ENCODE measurements at places on chromosomes 16 and 17. TPM values are rescaled to one million over a fixed set of nuclear protein-coding genes. Genes with fewer than 3 reads are reported as not detected.

Gene RASL10B
- 0.22 TPM for total RNA-seq

Gene FOXO3B
- 3.9 TPM for total RNA-seq

Gene CMC2
- 189 TPM for total RNA-seq

Gene EMP2
- 3.3 TPM for total RNA-seq

Gene PROCA1
- total RNA-seq, result 5.6 TPM

Gene CFAP119
- 18.4 TPM for total RNA-seq

Gene KRTAP4-9
- not detected for total RNA-seq

Gene MEIOC
- not detected for total RNA-seq

Gene FBXO39
- not detected for total RNA-seq

Gene KCNH4
- total RNA-seq, result 1.8 TPM

Gene DYNLRB2
- not detected for total RNA-seq

Gene HOXB3
- 28.3 TPM for total RNA-seq

Gene MPV17L
- 0.11 TPM for total RNA-seq

Gene TLCD2
- 0.78 TPM for total RNA-seq

Gene CCL15
- not detected for total RNA-seq

GRCh38 chr17:39626171-39627046 lies at the start of gene PPP1R1B:
Gene PPP1R1B, plus strand, starts transcription at chr17:39626952. Its CDS starts 441 bp downstream, at chr17:39627393.
- DNase-seq, result no peak

- no peak for DNase-seq
These were observed 57.5 kb upstream of the ARHGAP44 start for GRCh38 chr17:12731839-12732238.

DNA sequence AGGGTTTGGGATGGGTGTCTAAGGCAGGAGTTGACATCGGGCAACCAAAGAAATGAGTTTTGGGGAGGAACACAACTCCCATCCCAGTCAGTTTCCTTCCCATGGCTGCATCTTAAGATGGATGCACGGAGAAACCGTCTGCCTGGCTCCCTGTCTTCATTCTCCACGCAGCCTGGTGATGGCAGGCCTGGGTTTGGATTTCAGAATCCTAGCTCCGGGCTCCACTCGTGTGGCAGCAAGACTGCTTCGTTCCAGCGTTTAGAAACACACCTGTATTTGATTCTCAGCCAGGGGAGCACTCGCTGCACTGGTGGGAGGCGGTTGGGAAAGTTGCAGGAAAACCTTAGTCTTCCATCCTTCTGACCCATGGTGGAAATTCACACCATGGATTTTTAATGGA lies 141.1 kb downstream of the RAB11FIP4 start:
- DNase-seq, result no peak

- no peak for DNase-seq
These were observed 17.4 kb downstream of the BAIAP2 start for GRCh38 chr17:81052199-81052997.

GRCh38 chr16:23941963-23942564 lies 106.3 kb downstream of the PRKCB start:
- DNase-seq, result peak; percentile 52

- peak; percentile 41 for DNase-seq
These were observed 50.9 kb downstream of the LDHD start for GRCh38 chr16:75065521-75066149.

DNA sequence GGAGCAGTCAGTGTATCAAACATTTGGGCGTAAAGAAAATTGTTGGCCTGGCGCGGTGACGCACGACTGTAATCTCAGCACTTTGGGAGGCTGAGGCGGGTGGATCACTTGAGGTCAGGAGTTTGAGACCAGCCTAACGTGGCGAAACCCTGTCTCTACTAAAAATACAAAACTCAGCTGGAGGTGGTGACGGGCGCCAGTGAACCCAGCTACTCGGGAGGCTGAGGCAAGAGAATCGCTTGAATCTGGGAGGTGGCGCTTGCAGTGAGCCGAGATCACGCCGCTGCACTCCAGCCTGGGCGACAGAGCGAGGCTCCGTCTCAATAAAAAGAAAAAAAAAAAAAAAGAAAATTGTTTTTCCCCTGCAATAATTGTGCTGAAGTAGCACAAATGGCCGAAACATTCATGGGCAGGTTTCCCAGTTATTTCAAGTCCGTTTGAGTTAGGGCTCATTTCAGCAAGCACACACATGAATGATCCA lies 1.4 kb downstream of the GCSH start:
- no peak for DNase-seq

- DNase-seq, result no peak
These were observed 5.7 kb upstream of the TOX3 start for GRCh38 chr16:52552643-52553042.

GRCh38 chr17:49723423-49723822 lies 15.7 kb upstream of the SLC35B1 start:
- DNase-seq, result no peak

GRCh38 chr17:32980230-32980629 lies 11.4 kb upstream of the SPACA3 start:
- no peak for DNase-seq

- DNase-seq, result no peak
These were observed 94.2 kb downstream of the MAP2K4 start for GRCh38 chr17:12114686-12115418.

GRCh38 chr16:56203052-56203451 lies 11.8 kb downstream of the GNAO1 start:
- DNase-seq, result peak; percentile 59

- no peak for DNase-seq
These were observed 86.7 kb downstream of the SHISA9 start for GRCh38 chr16:12988071-12988470.

GRCh38 chr16:24054741-24055491 lies 201.2 kb upstream of the CACNG3 start:
- no peak for DNase-seq

DNA sequence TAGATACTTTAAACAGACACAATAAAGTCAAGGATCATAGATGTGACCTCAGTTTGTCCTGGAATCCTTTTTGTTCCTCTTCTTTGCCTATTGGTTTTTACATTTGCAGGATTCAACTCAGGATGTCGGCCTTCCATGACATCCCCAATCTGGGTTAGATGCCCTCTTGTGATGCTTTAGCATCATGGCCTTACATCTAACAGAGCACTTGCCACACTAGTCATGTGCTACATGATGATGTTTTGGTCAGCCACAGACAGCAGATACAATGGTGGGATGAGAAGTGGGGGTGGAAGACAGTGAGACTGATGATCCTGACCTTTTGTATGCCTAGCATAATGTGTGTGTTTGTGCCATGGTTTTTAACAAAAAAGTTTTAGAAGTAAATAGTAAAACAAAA lies 1.8 kb upstream of the SYNRG start:
- DNase-seq, result no peak

- peak; percentile 73 for DNase-seq
These were observed 26.3 kb downstream of the AARSD1 start for GRCh38 chr17:42937712-42938596.

GRCh38 chr17:50507871-50508572 lies at the start of gene MYCBPAP:
Gene MYCBPAP, plus strand, starts transcription at chr17:50508439. Its CDS starts 236 bp downstream, at chr17:50508675.
- DNase-seq, result no peak

GRCh38 chr17:8371786-8372185 lies 4.7 kb downstream of the KRABD2 start:
- DNase-seq, result no peak

GRCh38 chr17:31274252-31274651 lies 22.8 kb downstream of the OMG start:
- no peak for DNase-seq

- no peak for DNase-seq
These were observed 15.1 kb upstream of the MAP2K3 start for GRCh38 chr17:21269394-21269793.

DNA sequence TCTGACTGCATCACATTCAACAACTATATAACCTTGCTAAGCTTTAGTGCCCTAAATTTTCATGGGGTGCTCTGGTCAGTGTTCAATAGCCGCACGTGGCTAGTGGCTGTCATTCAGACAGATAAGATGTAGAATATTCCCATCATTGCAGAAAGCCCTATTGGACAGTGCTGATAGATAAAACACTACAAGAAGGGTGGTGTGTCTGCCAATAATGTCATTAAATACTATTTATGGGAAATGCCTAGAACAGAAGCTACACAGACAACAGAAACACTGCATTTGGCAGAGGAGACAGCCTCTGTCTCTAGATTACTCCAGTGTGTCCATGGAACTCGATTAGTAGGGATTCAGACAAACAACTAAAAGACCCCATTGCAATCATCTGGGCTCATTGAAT lies 28.4 kb upstream of the PMP22 start:
- DNase-seq, result no peak

GRCh38 chr17:53336281-53336680 lies 486.4 kb upstream of the KIF2B start:
- DNase-seq, result no peak

GRCh38 chr17:2749058-2749783 lies at the start of gene CCDC92B:
Gene CCDC92B, minus strand, starts transcription at chr17:2749652. Its CDS starts 14,507 bp downstream, at chr17:2735145.
- no peak for DNase-seq

- DNase-seq, result no peak
These were observed 266.7 kb upstream of the CDH11 start for GRCh38 chr16:65388592-65388991.

- no peak for DNase-seq
These were observed 4.7 kb downstream of the ZNF764 start for GRCh38 chr16:30553393-30553899.

DNA sequence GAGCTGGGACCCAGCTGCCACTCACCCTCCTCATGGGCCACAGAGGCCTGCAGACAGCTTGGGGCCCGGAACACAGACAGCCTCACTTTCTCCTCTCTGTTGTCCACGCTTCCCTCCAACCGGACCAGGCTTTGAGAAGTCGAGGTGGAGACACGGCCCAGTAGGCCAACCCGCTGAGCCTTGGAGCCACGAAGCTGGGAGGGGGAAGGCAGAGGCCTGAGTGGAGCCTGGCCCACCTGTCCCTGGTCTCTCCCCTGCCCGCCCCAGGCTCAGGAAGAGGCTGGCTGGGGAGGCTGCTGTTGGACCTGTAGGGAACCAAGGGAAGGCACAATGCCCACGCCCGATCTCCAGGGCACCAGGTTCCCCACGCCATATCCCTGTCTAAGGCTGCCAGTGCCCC lies 48.1 kb downstream of the RMI2 start:
- DNase-seq, result no peak

DNA sequence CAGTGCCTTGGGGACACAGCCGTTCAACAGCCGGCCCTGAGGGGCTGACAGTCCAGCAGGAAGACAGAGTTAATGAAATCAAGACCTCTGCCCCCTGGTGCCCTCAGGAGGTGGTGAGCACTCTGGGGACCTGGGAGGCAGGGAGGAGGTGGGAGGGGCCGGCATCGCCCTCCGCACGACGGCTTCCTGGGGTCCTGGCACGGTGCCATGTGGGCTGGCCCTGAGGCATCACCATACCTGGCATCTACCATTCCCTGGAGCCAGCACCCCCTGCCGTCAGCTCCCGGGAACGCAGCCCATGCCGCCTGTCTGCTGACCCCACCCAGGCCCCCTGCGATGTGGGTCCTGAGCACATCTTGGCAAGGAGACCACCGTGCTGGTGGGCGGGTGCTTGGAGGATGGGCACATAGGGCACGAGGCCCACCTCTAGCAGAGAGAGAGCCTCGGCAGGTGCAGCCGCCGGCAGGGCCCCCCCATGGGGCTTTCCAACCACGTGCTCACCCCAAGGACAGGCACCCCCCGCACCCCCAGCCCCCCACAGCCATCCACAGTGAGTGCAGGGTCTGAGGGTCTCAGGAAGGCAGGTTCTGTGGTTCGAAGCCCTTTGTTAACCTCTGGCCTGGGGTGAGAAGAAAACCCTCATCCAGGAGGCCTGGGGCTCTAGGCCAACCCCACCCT lies 52.5 kb downstream of the ZFPM1 start:
- DNase-seq, result peak; percentile 50

DNA sequence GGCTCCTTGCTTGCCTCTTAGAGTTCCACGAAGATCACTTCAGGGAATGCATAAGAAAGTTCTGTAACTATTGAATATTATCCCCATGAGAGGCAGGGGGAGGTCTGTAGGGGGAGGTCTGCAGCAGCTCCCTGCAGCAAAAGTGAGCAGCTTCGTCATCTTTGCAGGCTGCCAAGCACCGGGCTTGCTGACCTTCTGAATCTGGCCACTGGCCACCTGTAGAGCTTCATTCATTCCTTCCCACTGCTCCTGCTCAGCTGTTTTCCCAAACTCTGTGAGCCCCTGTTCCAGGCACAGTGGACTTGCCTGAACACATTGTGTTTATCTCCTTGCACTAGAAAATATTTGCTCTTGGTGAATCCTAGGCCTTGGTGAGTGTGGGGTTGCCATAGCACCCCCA lies 443.3 kb downstream of the HAPSTR1 start:
- DNase-seq, result no peak

GRCh38 chr17:82745524-82745923 lies 6.3 kb upstream of the TBCD start:
- no peak for DNase-seq

DNA sequence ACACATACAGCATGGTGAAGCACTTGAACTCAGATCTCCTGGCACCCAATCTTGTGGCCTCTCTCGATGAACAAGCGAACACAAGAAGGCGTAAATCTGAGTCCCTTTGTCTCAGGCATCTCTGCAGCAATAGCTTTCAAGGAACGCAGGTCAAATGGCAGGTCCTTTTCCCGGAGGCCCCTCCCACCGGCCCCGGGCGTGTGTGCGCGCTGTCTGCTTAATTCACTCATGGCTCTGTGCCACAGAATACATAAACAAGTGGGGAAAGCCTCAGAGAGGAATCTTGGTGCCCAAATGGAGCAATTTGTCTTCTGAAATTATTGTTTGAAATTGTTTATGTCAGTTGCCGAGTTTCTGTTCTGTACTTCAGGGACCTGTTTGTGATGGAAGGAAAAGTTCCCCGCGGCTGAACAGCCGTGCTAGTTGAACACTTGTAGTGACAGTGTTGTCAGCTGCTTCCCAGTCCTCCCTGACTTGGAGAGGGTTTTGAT lies 14.8 kb downstream of the MYOCD start:
- no peak for DNase-seq

All from K562 (cell line).